ENCODE measurements at places on chromosomes 3 and 15. TPM values are rescaled to one million over a fixed set of nuclear protein-coding genes. Genes with fewer than 3 reads are reported as not detected.
A peak's percentile ranks its signal among the peaks of the same experiment; 100 is the strongest.

DNA sequence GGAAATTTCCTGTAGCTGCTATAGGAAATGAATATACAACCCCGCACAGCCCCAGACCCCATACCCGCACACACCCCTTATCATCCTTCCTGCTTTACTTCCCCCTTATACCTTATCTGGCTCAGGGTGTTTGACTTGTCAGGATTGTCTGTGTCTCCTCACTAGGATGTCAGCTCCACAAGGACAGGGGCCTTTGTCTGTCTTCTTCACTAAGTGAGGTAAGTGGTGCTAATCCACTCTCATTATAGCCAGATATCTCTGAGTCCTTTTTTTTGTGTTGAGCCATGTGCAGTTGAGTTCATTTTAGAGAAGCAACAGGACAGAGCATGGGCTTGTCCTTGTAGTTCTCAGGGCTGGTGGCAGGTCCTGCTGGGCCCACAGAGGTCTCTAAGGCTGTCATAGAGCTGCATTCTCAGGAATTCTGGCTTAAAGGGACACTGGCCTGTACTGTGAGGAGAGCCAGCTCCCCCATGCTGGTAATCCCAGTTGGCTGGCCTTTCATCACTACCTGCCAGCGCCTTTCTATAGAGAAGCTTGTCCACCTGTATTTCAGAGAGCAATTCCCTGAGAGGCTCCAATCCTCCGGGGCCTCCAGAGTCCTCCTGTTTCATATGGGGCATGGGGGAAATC, 9.0 kb downstream of the KY start:
- no peak overlapping the region for H3K4me3 ChIP-seq
- H3K4me1 ChIP-seq = no peaks in the 10 kb centered on the region
- no peaks in the 10 kb centered on the region for H3K36me3 ChIP-seq
- no peak overlapping the region for H3K27ac ChIP-seq
- DNase-seq = no peak

DNA sequence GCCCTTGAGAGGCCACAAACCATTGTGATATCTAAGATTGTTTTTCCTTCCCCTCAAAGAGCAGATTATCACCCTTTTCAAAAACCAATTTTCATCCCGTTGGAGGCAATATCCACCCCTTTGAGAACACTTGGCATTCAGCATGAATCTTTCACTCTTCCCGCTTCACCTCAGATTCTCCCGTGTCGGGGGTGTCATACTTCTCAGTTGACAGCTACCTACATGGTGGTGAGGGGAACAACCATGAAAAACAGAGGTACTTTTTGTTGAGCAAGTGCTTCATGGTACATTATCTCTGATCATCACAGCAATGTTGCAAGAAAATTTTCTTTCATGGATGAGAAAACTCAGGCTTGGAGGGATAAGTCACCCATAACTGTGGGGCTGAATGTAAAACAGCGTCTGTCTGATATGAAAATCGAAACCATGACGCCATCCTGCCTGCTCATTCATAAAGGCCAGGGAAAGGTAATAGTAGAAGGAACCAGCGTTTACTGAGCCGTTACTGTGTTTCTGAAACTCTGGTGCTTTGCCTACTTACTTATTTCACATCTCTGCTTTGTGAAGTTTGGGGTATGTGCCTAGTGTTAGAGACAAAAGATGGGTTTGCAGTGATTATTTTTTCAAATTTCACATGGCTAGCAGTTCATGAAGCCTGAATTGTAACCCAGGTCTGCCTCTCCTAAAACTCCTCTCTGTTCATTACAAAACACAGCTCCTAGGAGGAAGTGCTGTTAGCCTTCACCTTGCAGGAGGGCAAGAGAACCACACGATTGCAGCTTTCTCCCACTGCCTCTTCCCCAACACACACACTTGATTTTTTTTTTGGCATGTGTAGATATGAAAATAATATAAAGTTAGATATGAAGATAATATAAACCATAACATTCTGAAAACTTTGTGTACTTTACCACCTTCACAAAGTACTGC, 35.4 kb downstream of the SV2B start:
- H3K4me3 ChIP-seq = no peak overlapping the region
- no peaks in the 10 kb centered on the region for H3K36me3 ChIP-seq
- DNase-seq = no peak

GRCh38 chr3:154180836-154181691, 59.9 kb downstream of the ARHGEF26 start:
- no peak overlapping the region for H3K4me3 ChIP-seq
- no peaks in the 10 kb centered on the region for H3K27me3 ChIP-seq
- no peaks in the 10 kb centered on the region for H3K36me3 ChIP-seq
- DNase-seq = no peak

DNA sequence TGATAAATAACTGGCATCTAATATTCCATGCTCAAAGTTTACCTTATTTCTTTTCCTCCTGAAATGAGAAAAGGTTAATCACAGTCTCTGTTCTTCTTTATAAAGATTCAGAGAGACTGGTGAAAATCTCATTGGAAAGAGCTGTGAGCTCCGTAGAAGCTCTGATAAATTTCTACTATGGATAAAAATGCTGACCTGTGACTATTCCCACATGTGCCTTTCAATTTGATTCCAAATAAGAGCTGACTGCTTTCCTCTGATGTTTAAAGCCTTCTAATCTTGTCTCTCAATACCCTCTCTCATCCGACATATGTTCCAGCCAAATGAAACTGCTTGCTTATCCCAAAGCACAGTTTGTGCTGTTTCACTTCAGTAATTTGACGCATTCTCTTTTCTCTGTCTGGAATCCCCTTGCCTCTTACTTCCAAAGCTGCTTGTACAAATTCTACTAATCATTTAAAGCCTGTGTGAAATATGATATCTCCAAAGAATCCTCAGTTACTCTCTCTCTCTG, 130.1 kb downstream of the RTP4 start:
- H3K4me3 ChIP-seq = no peak overlapping the region
- no peak overlapping the region for H3K27ac ChIP-seq
- H3K27me3 ChIP-seq = no peaks in the 10 kb centered on the region
- H3K4me1 ChIP-seq = no peaks in the 10 kb centered on the region
- DNase-seq = no peak

DNA sequence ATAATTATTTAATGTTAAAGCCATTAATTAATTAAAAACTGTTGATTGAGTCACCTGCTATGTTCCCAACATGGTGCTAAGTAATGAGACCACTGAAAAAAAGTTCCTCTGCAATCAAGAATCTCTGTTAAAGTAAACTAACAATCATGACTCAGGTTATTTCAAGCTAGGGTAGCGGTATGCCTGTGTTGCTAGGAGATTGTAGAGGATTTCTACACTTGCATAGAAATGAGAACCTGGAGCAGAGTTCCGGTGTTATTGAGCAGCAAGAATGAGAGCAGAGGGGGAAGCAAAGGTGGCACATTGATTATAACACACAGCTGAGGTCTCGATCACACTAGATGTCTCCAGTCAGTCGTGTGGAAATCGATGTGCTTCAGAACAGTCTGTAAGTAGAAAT, 41.4 kb downstream of the C3orf85 start:
- no peak for DNase-seq
- H3K4me3 ChIP-seq = no peak overlapping the region
- no peaks in the 10 kb centered on the region for H3K27me3 ChIP-seq
- H3K27ac ChIP-seq = no peak overlapping the region

DNA sequence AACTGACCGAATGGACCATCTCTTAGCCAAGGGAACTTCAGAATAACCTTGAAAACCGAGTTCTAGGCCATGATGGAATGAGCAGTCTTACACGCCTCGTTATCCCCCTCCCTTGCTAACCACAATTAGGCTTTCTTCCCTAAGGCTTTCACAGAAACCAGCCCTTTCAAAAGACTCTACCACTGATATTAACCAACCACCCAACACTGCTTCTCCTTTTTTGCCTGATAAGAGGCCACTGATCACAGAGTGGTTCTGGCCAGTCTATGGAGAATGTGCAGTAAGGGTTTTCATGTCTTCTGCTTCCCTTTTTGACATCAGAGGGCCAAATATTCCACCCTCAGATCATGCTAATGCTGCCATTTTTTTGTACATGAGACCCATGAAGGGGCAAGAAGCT, 59.3 kb downstream of the MCF2L2 start:
- H3K27ac ChIP-seq = no peak overlapping the region
- H3K4me3 ChIP-seq = no peak overlapping the region
- no peaks in the 10 kb centered on the region for H3K36me3 ChIP-seq
- H3K27me3 ChIP-seq = no peaks in the 10 kb centered on the region
- DNase-seq = no peak

DNA sequence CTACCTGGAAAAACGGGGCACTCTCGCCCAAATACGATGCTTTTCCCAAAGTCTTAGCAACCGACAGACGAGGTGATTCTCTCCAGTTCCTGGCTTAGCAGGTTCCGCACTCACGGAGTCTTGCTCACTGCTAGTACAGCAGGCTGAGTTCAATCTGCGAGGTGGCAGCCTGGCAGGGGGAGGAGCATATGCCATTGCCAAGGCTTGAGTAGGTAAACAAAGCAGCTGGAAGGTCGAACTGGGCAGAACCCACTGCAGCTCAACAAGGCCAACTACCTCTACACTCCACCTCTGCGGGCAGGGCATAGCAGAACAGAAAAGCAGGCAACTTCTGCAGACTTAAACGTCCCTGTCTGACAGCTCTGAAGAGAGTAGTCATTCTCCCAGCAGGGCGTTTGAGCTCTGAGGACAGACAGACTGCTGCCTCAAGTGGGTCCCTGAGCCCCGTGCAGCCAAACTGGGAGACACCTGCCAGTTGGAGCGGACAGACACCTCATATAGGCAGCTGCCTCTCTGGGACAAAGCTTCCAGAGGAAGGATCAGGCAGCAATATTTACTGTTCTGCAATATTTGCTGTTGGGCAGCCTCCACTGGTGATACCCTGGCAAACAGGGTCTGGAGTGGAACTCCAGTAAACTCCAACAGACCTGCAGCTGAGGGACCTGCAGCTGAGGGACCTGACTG, 73.4 kb upstream of the CADM2 start:
- H3K4me1 ChIP-seq = no peaks in the 10 kb centered on the region
- H3K27ac ChIP-seq = no peak overlapping the region
- DNase-seq = no peak
- H3K27me3 ChIP-seq = no peaks in the 10 kb centered on the region
- H3K36me3 ChIP-seq = no peaks in the 10 kb centered on the region

GRCh38 chr3:64612916-64613526, 74.8 kb downstream of the ADAMTS9 start:
- H3K27me3 ChIP-seq = no peaks in the 10 kb centered on the region
- H3K4me1 ChIP-seq = no peaks in the 10 kb centered on the region
- H3K27ac ChIP-seq = peak overlapping the region; percentile 6
- no peaks in the 10 kb centered on the region for H3K36me3 ChIP-seq
- no peak for DNase-seq
- no peak overlapping the region for H3K4me3 ChIP-seq

Gene GOLGA8M
- total RNA-seq = 4.0 TPM

DNA sequence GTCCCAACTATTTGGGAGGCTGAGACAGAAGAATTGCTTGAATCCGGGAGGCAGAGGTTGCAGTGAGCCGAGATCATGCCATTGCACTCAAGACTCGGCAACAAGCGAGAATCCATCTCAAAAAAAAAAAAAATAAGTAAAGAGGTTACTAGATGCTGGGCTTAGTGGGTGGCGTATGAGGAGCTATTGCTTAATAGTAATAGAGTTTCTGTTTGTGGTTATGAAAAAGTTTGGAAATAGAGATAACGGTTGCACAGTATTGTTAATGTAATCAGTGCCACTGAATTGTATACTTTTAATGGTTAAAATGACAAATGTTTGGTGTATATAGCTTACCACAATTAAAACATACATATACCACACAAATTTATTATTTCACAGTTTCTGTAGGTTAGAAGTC, 14.7 kb upstream of the HHATL start:
- DNase-seq = no peak
- H3K4me1 ChIP-seq = no peaks in the 10 kb centered on the region
- H3K36me3 ChIP-seq = no peaks in the 10 kb centered on the region
- H3K27ac ChIP-seq = no peak overlapping the region
- H3K27me3 ChIP-seq = no peaks in the 10 kb centered on the region

GRCh38 chr15:70320077-70320476, 222.4 kb upstream of the TLE3 start:
- H3K4me1 ChIP-seq = peaks cover 17% of the 10 kb centered on the region
- H3K4me3 ChIP-seq = no peak overlapping the region
- DNase-seq = peak; percentile 10
- H3K27ac ChIP-seq = peak overlapping the region; percentile 41

Gene CEMIP
- total RNA-seq = 0.66 TPM

- no peaks in the 10 kb centered on the region for H3K36me3 ChIP-seq
- H3K27me3 ChIP-seq = no peaks in the 10 kb centered on the region
- H3K27ac ChIP-seq = peak overlapping the region; percentile 72
- H3K4me1 ChIP-seq = no peaks in the 10 kb centered on the region
- no peak overlapping the region for H3K4me3 ChIP-seq
These were observed 23.9 kb upstream of the PLSCR4 start for GRCh38 chr3:146274833-146275232.

DNA sequence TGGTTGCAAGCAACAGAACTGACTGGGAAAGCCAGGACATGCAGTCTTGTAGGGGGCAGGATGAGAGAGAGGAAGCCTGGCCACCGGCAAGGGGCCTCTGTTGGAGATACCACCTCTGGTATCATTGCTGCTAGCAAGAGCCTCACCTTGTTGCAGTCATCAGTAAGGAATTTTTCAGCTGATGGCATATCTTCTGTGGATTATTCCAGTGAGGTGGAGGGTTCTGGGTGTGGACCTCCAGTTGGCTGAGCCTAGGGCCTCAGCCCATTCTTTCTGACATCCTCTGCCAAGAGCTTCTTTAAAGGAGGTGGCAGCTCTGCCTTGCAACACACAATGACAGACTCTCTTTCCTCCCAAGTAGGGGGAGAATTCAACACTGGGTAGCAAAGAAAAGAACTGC, 128.9 kb downstream of the AQP9 start:
- H3K4me3 ChIP-seq = no peak overlapping the region
- H3K36me3 ChIP-seq = no peaks in the 10 kb centered on the region
- H3K4me1 ChIP-seq = no peaks in the 10 kb centered on the region
- H3K27me3 ChIP-seq = no peaks in the 10 kb centered on the region
- no peak for DNase-seq

DNA sequence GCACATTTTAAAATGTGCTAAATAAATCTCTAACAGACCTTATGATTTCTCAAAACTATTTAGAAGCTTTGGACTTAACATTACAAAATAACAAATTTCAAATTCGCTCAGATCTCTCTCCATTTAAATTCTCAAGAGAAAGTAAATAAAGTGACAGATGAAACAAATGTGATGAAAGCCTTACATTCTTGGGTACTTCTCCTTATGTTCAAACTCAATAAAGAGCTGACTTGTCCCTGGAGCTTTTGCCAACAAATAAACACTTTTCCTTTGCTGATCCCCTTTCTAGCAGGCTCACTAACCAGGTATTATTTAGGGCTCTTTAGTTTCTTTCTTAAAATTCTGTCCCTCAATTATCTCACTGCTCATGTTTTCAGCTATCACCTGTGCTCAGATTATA, 259.1 kb upstream of the ARPP21 start:
- no peaks in the 10 kb centered on the region for H3K27me3 ChIP-seq
- H3K4me1 ChIP-seq = no peaks in the 10 kb centered on the region
- H3K36me3 ChIP-seq = no peaks in the 10 kb centered on the region
- no peak for DNase-seq

GRCh38 chr3:77869423-77869822, 829.5 kb downstream of the ROBO2 start:
- H3K27ac ChIP-seq = no peak overlapping the region
- H3K4me1 ChIP-seq = no peaks in the 10 kb centered on the region
- no peak for DNase-seq
- H3K4me3 ChIP-seq = no peak overlapping the region

- no peak overlapping the region for H3K27ac ChIP-seq
- no peak overlapping the region for H3K4me3 ChIP-seq
- H3K27me3 ChIP-seq = no peaks in the 10 kb centered on the region
- no peak for DNase-seq
- H3K4me1 ChIP-seq = no peaks in the 10 kb centered on the region
- H3K36me3 ChIP-seq = no peaks in the 10 kb centered on the region
These were observed 14.8 kb upstream of the P2RY14 start for GRCh38 chr3:151293127-151293526.

Measured in breast epithelium (tissue), 4 donors.